NCI-H187 treated with DMSO at 0.1 percent for 48 hours (cell line): ENCODE measurements at places on chromosomes 7 and 10.

- no peak for DNase-seq
These were observed 25.9 kb downstream of the TBXAS1 start for GRCh38 chr7:139854803-139855497.

GRCh38 chr7:150778014-150778737, 22.0 kb downstream of the TMEM176B start:
- no peak for DNase-seq

GRCh38 chr7:151793531-151793951, 83.4 kb downstream of the PRKAG2 start:
- DNase-seq = no peak

DNA sequence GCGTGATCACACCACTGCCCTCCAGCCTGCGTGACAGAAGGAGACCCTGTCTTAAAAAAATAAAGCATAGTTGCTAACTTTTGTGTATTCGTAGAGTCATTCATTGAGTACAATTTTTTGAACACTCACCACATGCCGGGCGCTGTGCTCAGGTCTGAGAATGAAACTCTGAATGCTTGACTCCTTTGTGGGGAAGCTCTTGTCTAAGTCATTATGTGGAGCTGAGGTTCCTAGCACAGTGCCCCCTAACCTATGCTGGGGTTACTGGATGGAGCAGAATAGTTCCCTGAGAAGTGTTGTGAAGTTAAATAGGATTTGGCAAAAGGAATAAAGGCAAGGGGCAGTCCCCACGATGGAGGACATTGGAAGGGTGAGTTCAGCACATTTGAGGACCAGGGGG, 123.3 kb downstream of the CELF2 start:
- DNase-seq = no peak

- DNase-seq = no peak
These were observed 580.6 kb downstream of the PTPRN2 start for GRCh38 chr7:158006841-158007696.

DNA sequence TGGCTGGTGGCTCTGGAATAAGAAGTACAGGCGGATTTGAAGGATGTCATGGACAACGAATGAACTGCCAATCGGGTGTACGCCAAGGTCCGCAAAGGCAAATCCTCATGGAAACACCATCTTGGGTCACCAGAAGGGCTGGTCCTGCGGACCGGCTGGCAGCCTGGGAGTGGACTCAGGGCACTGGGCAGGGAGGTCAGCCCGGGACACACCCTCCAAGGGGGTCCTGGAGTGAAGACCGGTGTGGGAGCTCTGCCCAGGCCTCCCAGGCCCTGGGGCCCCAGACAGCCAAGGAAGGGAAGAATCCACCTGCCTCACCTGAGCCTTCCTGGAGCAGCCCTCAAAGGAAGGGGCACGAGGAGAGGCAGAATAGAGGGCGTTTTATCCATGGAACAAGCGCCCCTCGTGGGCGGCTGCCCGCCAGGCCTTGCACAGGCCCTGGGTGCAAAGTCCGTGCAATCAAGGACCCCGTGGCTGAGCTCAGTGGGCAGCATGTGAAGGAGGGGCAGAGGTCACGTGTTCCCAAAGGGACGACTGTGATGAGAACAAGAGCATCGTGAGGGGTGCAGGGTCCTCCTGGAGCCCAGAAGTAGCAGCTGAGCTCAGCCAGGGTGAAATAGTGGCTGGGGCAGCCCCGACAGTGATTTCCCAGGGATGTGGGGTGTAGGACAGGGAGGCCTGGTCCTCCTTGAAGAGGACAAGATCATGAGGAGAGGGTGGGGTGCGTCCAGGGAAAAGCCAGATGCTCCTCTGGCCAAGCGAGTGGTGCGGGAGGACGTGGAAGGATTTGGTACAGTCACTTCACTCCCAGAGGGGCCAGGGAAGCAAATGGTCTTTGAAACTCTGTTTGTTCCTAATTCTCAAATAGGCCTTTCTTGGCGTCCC, 105.2 kb downstream of the TCERG1L start:
- no peak for DNase-seq

GRCh38 chr7:141328290-141328689, 222.9 kb upstream of the AGK start:
- DNase-seq = no peak

DNA sequence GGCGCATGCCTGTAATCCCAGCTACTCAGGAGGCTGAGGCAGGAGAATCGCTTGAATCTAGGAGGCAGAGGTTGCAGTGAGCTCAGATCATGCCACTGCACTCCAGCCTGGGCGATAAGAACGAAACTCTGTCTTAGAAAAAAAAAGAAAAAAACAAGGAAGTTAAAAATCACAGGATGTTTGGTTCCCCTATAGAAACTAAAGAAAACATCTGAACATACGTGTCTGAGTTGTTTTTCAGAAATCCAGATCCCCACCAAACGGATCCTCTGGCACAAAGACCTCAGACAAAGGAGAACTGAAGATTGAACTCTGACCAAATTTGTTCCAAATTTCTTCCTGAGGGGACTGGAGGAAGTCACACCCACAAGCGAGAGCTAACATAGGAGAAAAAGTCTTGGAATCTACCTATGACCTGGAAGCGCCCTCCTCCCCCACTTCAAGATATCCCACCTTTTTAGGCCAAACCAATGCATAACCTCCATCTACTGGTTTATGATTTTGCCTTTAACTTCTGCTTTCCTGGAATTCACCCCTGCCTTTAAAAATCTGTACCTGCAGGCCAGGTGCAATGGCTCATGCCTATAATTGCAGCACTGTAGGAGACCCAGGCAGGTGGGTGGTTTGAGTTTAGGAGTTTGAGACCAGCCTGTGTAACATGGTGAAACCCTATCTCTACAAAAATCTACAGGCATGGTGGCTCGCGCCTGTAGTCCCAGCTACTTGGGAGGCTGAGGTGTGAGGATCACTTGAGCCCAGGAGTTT, 19.7 kb upstream of the SIRT1 start:
- DNase-seq = no peak
